ENCODE measurements at places on chromosomes 4 and X.

DNA sequence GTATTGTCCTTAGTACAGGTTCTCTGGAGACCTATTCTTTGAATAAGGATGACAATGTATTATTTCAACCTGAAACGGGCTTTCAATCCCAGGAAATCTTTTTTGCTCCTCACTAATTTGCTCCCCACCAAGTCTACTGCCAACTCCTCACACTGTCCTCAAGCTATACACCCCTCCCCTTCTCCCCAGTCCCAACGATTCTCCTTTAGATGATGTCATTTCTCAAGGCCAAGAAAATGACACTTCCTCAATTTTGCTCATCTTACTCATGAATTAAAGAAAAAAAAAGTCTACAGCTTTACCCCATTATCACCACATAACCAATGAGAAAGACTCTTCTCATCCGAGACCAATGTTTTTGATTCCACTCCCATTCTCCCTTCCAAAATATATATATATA lies 20.6 kb downstream of the AP1S2 start:
- DNase-seq: no peak

- no peak for DNase-seq
These were observed 1.1 kb downstream of the CTBP1 start for GRCh38 chr4:1247864-1248244.

DNA sequence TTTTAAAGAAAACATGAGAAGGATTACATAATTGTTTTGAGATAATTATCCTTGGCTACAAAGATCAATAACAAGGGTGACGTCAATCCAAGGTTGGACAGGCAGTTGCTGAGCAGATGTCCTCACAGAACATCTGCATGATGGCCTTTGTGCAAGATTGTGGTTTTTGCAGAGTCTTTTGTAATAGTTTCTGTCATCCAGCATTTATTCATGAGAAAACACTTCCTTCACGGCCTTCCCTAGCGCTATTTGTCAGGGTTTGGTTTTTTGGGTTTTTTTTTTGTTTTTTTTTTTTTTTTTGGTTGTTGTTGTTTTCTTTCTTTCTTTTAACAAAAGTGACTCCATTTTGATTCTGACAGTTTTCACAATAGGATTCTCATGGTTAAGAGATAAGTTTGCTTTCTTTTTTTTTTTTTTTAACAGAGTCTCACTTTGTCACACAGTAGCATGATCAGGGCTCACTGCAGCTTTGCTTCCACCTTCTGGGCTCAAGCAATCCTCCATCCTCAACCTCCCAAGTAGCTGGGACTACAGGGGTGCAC lies 31.5 kb upstream of the ELF2 start:
- no peak for DNase-seq

DNA sequence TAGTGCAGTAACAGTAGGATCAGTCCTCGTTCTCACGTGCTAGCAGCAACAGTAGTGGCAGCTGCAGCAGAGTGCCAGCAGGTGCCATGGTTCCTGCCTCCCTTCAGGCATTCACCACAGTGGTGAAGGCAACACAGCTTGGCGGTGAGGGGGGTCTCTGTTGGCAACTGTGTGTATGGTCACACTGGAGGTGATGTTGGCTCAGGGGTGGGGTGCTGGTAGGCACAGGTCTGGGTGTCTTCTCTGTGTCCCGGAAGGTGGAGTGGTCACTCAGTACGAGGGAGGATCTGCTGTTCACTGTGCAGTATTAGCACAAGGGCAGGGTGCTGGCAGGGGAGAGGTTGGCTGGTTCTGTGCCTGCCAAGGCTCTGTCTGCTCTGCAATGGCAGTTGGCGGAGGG lies 671.8 kb downstream of the CCSER1 start:
- no peak for DNase-seq

DNA sequence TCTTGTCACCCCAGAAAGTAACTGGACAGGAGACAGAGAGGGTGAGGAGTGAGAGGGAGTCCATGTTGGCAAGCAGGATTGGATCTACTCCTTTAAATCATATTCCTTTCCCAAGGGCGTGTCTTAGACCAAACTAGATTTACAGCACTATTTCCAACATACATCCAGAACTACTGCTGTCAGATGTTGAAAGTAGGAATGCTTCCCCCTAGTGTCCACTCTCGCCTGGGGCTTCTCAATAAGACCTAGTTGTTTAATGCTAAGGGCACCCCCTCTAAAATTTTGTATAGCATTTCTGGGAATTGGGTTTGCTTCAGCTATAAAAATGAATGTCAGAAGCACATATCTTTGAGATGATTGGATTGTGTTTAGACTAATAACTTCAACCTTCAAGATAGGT lies 13.3 kb downstream of the OFD1 start:
- peak; percentile 60 for DNase-seq

DNA sequence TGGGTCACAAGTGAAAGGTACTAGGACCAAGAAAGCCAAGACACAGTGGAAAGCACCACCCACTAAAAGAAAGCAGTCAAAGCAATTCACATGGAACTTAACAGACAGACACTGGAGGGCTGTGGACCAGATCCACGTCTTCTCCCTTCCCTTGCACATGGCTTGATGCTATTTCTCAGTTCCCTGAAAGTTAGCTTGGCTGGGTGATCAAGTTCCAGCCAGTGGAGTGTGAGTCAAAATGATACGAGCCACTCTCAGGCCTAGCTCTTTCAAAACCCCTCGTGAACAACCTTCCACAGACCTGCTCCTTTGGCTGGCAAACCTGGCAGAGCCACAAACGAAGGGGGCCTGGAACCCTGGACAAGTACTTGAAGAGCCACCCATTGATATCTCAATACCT lies 52.0 kb downstream of the RELL1 start:
- no peak for DNase-seq

- DNase-seq: no peak
These were observed 284.6 kb upstream of the GATB start for GRCh38 chr4:152045449-152045806.

- DNase-seq: peak; percentile 84
These were observed 157.8 kb upstream of the TTC29 start for GRCh38 chr4:147103403-147103946.
